NCI-H146 (cell line): ENCODE measurements at places on chromosomes 3 and 15.

DNA sequence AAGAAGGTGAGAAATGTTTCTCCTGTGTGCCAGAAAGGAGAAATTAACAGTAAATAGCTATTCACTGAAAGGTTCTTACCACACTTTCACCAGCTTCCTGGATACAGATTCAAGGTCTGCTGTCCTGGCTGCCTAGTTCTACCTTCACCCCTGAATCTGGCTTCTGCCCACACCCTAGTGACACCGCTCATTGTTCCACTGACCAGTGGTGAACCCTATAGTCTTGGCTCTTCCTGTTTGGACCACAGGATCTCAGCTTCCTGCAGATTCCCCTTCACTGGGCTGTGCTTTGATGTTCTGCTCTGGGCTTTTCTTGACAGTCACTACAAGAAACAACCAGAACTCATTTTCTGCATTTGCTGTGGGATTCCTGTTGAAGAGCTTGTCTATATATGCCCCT lies 250.0 kb downstream of the XXYLT1 start:
- no peak for DNase-seq

- DNase-seq: peak; percentile 21
Observed at GRCh38 chr3:57221883-57222282, 5.6 kb upstream of the APPL1 start.

DNA sequence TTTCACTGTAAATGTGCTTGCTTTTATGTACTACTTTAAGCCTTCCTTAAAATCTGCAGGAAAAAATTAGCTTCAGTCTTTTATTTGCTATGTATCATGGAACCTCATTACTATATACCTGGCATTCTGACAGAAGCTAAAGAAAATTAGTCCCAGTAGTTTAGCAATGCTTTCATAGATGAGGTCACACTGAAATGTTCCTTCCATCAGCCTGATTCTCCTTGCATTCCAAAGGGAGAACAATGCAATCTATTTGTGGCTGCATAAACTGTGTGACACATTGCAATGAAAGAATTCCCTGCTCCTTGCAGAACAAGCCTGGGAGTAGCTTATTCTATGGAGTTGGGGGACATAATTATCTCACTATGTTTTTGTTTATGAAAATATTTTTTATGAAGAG lies 691.5 kb upstream of the ARPP21 start:
- no peak for DNase-seq

GRCh38 chr15:85950101-85950500 lies 129.6 kb upstream of the AGBL1 start:
- DNase-seq: no peak

DNA sequence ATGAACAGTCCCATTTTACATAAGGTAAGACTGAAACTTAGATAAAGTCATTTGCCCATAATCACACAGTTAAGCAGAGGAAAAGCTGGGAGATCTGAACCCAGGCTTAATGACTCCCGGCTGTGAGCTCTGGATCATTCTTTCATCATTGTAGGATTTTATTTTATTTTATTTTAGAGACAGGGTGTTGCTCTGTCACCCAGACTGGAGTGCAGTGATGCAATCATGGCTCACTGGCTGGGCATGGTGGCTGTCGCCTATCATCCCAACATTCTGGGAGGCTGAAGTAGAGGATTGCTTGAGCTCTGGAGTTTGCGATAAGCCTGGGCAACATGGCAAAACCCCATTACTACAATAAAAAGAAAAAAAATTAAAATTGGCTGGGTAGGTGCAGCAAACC lies 31.2 kb upstream of the RAF1 start:
- no peak for DNase-seq

DNA sequence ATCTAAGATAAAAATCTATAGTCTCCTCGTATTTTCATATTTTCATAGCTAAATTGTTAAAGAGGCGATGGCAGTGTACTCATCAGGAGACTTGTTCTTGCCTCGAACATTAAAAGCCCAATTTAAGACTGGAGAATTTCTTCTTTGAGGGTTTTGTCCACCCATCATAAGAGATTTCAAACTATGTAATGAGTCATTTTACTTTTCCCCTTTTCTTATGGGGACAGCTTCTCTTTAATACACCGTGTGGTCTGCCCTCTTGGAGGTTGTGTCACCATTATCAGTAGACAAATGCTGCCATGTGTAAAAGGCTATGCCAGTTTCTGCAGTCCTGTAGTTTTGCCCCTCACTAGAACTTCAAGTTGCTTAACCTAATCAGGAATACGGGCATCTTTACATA lies 16.9 kb downstream of the TGFBR2 start:
- no peak for DNase-seq
